GM19239 (cell line): ENCODE measurements at places on chromosomes 11 and 22.

GRCh38 chr22:45228401-45228754, 12.3 kb downstream of the KIAA0930 start:
- no peak for DNase-seq

- DNase-seq, result no peak
Observed at GRCh38 chr11:76792505-76793264, 9.5 kb downstream of the TSKU start.

- no peak for DNase-seq
Observed at GRCh38 chr11:125303694-125304093, 139.1 kb downstream of the PKNOX2 start.

DNA sequence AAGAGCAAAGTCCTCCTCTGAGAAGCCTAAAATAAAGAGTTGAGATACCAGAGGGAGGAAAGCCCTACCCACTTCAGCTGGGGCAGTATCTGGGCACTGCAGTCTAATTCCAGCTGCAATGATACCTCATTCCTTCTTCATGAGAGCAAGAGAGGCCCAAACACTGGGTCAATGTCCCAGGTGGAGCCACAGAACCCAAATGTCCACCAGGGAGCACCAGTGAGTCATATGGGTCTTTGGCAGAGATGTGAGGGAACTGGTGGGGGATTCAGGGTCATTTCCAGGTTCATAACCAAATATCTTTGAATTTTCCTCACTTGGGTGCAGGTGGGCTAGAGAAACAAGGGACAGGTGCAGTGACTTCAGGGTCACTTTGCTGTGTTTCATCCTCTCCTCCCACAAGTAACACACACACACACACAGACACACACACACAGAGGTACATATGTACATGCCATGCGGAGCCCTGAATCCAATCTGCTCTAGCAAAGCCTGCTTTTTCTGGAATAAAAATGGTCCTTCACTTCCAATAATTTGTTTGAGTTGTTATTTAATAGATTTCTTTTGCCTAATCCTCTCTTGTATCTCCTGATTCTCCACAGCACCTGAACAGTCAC, 585.4 kb downstream of the SOX6 start:
- DNase-seq, result peak; percentile 8

GRCh38 chr22:49097966-49098365, 729.7 kb downstream of the BRD1 start:
- DNase-seq, result no peak

- DNase-seq, result no peak
Observed at GRCh38 chr11:56197367-56197766, 20.9 kb downstream of the OR5J2 start.

- DNase-seq, result no peak
Observed at GRCh38 chr22:22887621-22888503, at the start of gene IGLL5. TSS of gene IGLL5 (plus strand) at chr22:22887816. CDS start at chr22:22888054, 238 bp downstream.

GRCh38 chr11:99068832-99069231, 48.1 kb downstream of the CNTN5 start:
- no peak for DNase-seq

GRCh38 chr11:10307022-10307399, 2.1 kb downstream of the ADM start:
- no peak for DNase-seq

- no peak for DNase-seq
Observed at GRCh38 chr11:95301474-95301873, 70.5 kb upstream of the SESN3 start.

DNA sequence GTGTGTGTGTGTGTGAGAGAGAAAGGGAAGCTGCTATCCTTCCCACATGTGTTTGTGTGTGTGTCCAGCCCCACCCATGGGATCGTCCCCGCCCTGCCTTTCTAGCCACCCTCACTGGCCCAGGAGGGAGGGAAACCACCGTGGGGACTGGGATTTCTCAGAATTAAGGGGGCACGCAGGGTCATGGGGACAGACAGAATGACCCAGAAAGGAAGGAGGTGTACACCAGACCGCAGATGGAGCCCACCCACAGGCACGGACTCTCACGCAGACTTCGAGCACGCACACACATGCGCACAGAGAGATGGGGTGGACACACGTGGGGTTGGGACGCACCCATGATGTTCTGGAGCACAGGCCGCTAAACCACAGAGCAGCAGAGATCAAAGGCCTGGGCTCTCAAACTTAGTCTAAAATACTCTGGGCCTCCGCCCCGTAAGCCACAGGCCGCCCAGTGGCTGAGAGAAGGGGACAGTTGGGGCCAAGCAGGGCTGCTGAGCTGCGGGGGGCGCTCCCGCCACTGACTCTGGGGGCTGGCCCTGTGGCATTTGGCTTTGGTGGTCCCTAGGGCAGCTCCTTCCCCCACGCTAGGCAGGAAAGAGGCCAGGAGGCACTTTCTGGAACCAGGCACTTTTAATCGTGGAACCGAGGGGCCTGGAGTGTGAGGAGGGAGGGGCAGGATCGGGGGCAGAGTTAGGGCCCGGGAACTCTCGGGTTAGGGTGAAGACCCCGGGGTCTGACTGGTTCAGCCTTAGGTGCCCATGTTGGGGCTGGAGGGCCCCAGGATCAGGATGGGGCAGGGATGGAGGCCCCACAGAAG, 1.5 kb downstream of the IFITM5 start:
- no peak for DNase-seq

GRCh38 chr11:2715716-2716350, 16.0 kb upstream of the KCNQ1OT1 start:
- no peak for DNase-seq

DNA sequence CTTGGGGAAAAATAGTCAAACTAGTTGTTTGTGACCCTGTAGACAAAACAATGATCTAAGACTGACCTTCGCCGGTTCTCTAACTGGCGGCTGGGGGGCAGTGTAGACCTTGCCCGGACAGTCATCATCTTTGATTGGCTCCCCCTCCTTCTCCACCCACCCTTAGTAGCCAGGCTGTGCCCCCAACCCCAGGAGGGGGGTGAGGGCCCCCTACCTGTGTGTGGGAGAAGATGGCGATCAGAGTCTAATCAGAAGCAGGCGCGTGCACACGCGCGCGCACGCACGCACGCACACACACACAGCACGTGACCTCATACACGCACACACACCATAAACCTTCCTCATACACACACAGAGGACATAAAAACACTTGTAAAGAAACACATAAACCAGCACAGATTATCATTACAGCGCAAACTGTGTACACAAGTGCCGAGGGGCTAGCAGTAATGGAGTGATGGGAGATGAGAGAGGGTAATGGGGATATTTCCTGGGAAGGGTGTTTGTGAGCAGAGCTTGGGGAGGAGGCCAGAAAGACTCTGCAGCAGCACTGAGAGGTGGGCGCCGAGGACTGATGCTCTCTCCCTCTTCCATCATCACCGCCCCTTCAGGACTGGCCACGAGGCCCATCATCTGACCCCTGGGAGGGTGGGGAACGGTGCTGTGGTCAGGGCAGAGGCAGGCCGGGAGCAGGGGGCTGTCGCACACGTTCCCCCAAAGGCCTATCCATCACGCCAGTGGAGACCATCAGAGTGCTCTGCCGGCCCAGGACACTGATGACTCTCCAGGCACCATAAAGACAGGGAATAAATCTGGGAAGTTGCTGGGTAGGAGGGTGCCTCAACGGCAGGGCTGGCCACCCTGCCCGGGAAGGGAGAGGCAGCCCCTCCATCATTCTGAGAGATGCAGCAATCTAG, 12.2 kb downstream of the NECTIN1 start:
- DNase-seq, result no peak

DNA sequence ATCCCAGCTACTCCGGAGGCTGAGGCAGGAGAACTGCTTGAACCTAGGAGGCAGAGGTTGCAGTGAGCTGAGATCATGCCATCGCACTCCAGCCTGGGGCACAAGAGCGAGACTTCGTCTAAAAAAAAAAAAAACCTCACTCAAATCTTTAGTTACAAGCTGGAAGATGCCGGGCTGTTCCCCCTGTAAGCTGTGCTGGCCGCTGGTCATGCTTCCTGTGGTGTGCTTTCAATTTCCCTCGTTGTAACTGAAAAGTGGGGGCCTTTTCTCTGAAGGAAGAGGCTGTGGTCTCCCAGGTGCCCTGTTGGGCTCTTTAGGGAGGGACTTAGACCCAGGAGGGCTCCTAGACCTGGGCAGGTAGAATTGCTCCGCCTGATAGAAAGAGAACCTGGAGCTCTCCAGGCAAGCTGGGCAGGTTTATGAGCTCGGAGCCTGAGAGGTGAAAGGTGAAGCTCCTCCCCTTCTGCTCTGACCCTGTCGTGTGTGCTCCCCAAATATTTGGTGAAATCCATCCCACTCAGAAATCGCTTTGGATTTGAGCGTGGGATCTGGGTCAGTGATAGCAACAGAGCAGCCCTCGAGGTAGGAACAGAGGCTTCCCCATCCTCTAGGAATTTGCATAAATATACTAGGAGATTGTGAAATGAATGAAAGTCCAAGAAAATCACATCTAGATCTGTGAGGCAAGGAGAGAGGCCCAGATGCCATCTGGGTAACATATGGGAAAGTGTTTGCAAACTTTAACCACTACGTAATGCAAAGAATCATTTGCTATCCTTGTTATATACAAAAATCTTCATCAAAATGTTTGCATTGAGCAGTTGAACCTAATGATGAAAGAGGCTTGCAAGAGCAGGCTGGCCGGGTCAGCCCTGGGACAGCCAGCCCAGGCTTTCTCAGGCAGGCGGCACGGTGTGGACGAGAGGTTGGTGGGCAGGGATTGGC, 154.3 kb downstream of the FBXO7 start:
- no peak for DNase-seq

- no peak for DNase-seq
Observed at GRCh38 chr11:93054881-93055280, 85.4 kb downstream of the MTNR1B start.

- no peak for DNase-seq
Observed at GRCh38 chr11:44755556-44756523, 29.1 kb downstream of the TSPAN18 start.

DNA sequence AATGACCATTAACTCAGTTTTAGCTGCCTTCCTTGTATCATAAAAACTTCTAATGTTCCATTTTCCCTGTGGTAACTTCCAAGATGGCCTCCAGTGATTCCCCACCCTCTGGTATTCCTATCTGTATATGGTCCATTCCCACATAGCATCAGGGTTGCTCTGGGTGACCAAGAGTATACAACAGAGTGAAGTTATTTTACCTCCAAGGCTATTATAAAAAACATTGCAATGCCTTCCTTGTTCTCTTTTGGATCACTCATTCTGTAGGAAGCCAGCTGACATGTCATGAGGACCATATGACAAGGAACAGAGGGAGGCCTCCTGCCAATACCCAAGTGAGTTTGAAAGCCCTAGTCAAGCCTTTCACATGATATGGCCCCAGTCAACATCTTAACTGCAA, 30.1 kb downstream of the ZNF280B start:
- no peak for DNase-seq

GRCh38 chr11:24093375-24093774, 403.5 kb upstream of the LUZP2 start:
- DNase-seq, result no peak

DNA sequence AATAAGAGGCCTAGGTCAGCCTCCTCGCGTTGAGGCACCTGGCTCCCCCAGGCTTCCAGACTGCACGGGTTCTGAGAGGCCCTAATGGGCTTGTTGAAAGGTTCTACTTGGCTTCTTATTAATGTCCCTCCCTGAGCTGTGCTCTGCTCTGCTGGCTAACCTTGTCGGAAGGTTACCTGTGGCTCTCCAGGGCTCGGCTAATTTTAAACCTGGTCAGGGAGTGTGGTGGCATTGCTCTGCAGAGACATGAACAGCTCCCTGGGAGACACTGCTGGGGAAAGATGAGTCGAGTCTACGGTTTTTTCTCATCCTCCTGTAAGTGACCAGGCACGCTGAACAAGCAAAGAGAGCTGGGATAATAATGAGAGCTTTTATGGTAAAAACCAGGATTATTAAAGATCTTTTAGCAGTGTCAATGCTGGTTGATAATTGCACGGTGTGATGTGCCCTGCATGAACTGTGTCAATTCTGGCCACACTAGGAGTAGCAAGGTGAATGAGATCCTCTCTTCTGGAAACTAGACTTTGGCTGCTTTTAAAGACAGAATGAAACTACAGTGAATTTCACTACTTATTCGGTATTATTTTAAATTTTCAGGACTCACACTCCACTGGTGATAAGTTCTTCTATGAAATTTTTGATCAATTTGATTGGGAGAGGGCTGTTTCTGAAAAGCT, 70.7 kb downstream of the TEAD1 start:
- no peak for DNase-seq

- DNase-seq, result no peak
Observed at GRCh38 chr22:38850399-38850798, 6.6 kb upstream of the NPTXR start.

GRCh38 chr11:74267014-74267413, 44.4 kb downstream of the P4HA3 start:
- no peak for DNase-seq

DNA sequence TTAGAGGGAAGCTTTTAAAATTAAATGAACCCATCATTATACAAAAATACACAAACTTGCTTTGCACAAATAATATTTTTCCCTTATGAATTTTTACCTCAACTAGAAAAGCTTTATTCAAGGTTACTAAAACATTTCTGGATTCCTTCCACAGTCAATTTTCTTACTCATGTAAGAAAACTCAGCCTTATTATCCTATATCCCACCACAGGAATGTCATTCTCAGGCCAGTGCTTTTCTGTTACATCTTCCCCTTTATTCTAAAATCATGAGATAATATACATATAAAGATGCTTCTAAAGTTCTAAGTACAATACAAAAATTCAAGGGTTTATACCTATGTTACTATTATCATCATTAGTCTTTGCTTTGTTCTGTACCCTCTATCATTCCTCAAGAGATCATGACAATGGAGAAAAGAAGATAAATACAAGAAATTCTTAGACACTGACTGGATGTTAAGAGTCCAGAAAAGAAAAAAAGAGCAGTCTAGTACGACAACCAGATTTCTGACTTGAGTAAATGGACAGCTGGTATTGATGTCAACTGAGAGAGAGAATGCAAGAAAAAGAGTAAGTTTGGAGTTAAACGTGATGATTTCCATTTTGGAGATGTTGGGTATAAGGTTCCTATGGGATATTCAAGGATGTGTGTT, 60.3 kb downstream of the MTMR2 start:
- DNase-seq, result no peak
